ENCODE measurements at places on chromosomes 2 and 18. TPM values are rescaled to one million over a fixed set of nuclear protein-coding genes. Genes with fewer than 3 reads are reported as not detected.

The UGT1A5 gene
- not detected for total RNA-seq

The UGT1A7 gene
- total RNA-seq: not detected

DNA sequence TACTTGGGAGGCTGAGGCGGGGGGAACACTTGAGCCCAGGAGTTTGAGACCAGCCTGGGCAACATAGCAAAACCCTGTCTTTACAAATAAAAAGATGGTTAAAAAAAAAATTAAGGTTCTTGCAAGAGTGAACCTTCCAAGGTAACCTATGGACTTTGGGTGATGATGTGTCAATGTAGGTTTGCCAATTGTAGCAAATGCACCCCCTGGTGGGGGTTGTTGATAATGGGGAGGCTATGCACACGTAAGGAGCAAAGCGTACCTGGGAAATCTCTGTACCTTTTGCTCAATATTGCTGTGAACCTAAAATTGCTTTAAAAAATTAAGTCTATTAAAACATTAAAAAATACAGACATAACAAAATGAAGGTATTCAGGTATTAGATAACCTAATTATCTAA is 70.4 kb downstream of the CWC22 start:
- peak; percentile 10 for DNase-seq

DNA sequence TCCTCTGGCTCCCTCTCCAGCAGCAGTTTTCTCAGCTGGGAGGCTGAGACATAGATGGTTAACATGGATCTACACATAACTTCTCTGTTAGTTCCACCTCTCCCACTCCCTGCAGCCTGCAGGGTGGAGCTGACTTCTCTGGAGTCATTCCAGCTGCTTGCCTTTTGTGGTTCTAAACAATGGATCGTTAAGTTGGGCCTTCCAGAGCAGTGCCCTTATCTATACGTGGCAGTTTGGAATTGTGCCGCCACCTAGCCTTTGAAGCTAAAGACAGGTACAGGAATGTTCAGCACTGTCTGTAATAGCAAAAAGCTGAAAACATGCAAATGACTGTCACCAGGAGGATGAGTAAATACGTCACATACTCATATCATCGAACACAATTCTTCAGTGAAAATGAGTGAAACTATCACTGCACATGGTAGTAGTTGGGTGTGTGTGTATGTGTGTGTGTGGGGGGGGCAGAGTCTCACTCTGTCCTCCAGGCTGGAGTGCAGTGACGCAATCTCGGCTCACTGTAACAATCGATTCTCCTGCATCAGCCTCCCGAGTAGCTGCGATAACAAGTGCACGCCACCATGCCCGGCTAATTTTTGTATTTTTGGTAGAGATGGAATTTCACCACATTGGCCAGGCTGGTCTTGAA is 50.3 kb downstream of the SH2D6 start:
- DNase-seq: peak; percentile 63

- no peak for DNase-seq
Measured at GRCh38 chr18:79569720-79570119, 109.9 kb upstream of the CTDP1 start.

- DNase-seq: no peak
Measured at GRCh38 chr2:162994718-162995117, 156.2 kb upstream of the KCNH7 start.

DNA sequence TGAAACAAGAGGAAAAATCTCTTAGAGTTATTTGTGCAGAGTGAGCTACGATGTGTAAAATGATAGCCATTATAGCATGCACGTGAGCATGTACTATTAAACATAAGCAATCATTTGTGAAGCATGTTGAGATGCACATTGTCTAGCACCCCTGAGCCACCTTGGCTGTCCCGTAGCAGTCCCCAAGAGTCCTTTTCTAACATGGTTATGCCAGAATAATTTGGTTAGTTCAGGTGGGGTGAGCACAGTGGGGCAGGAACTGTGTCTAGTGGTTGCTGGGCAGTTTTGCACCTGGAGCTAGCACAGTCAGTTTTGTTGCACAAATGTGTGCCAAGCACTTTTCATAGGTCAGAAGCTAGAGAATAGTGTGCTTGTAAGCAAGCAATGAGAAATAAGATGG is 809.8 kb downstream of the RNF144A start:
- DNase-seq: no peak

DNA sequence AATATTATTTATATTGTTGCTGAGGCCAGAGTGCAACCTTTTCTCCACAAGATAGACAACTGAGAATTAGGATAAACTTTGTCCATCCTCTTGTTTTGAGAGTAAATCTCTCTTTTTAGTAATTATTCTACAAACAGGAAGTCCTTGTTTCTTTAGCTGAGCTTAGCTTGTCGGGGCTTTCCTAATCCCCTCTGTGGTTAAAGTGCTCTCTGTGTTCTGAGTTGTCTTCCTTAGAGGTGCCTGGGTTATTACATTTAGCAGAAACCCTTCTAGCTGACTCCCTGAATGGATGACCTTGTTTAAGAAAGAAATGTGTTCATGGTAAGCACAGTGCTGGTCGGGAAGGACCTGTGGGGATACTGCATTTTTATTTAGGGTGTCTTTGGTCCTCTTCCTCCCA is 12.7 kb downstream of the USP39 start:
- DNase-seq: no peak

GRCh38 chr2:101089419-101089818 is 61.8 kb downstream of the TBC1D8 start:
- no peak for DNase-seq

- no peak for DNase-seq
Measured at GRCh38 chr2:10368491-10369231, 66.0 kb downstream of the HPCAL1 start.

DNA sequence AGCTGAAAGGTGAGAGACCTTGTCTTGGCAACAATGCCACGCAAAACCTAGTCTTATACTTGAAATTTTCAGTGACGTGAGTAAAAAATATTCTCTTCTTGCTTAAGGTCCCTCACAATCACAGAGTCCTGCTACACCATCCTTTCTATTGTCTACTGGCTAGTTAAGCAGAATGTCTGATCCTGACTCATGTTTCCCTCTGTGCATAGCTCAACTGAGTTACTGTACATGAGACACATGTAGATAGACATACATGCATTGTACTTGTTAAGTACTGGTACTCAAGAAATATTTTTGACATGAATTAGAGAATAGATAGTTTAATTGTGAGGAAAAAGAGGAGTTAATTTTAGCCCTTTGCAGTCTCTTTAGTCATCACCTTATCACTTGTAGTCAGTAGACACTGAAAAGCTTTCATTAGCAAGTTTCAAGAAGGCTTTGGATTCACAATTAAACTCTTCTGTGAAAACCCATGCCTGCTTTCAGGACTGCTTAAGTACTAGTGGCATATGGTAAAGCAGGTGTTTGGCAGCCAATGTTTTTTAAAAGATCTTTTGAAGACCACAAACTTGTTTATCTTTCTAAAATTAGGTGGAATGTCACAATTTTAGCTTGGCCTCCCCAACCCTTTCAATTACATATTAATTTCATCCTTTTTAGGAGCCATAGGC is 158.7 kb upstream of the CCDC150 start:
- no peak for DNase-seq

Data from A172 (cell line).